Activated T-cell treated with anti-CD3 and anti-CD28 coated beads, Interleukin-2, amount 50 U/mL, for 72 hours (primary cell): ENCODE measurements at places on chromosomes 12 and 14. TPM values are rescaled to one million over a fixed set of nuclear protein-coding genes. Genes with fewer than 3 reads are reported as not detected.

Gene ENDOU
- total RNA-seq: 0.26 TPM

Gene LGALS3
- 22.3 TPM for total RNA-seq

Gene ERP29
- total RNA-seq: 145 TPM

Gene SPTSSA
- total RNA-seq: 8.1 TPM

Gene TMEM253
- total RNA-seq: not detected

Gene TNFAIP2
- total RNA-seq: 12.2 TPM
